NCI-H460 (cell line): ENCODE measurements at places on chromosomes 13 and 19. TPM values are rescaled to one million over a fixed set of nuclear protein-coding genes. Genes with fewer than 3 reads are reported as not detected.

Gene SBK2
- not detected in 2 replicates for total RNA-seq

Gene HSPH1
- 45.9 and 49.8 TPM in 2 replicates for total RNA-seq

Gene LMTK3
- 0.05 TPM in 1 of 2 replicates, not detected in the other for total RNA-seq

Gene ZNF556
- total RNA-seq: 0.32 TPM in 1 of 2 replicates, not detected in the other

Gene ADGRE2
- total RNA-seq: 0.43 and 0.45 TPM in 2 replicates

Gene ZNF724
- 4.8 and 5.3 TPM in 2 replicates for total RNA-seq

Gene S1PR5
- 1.0 and 1.6 TPM in 2 replicates for total RNA-seq

Gene ZNF45
- 7.8 and 10.6 TPM in 2 replicates for total RNA-seq

Gene TLE2
- 1.9 and 2.1 TPM in 2 replicates for total RNA-seq

Gene CPAMD8
- total RNA-seq: 0.10 TPM in 1 of 2 replicates, not detected in the other

Gene ARL11
- not detected in 2 replicates for total RNA-seq

Gene PSG2
- total RNA-seq: not detected in 2 replicates

Gene NXNL1
- not detected in 2 replicates for total RNA-seq

Gene CACNG7
- not detected in 2 replicates for total RNA-seq

Gene ZNF610
- total RNA-seq: 3.2 and 6.0 TPM in 2 replicates

Gene CCDC122
- total RNA-seq: 7.4 and 10.0 TPM in 2 replicates

Gene DGKH
- total RNA-seq: 3.9 and 4.0 TPM in 2 replicates

Gene SIGLEC10
- total RNA-seq: not detected in 2 replicates

Gene LILRB4
- not detected in 2 replicates for total RNA-seq

Gene FUT6
- total RNA-seq: not detected in 2 replicates

Gene RASL11A
- 1.3 and 1.9 TPM in 2 replicates for total RNA-seq

Gene PTH2
- total RNA-seq: not detected in 2 replicates
